Left ventricle myocardium inferior (tissue), 1 donor: ENCODE measurements at places on chromosomes 2 and 18. TPM values are rescaled to one million over a fixed set of nuclear protein-coding genes. Genes with fewer than 3 reads are reported as not detected.
A peak's percentile ranks its signal among the peaks of the same experiment; 100 is the strongest.

The LOXHD1 gene
- total RNA-seq, result 0.49 TPM

GRCh38 chr18:33839452-33840211 is 261.6 kb downstream of the ASXL3 start:
- H3K27ac ChIP-seq, result no peak overlapping the region
- no peaks in the 10 kb centered on the region for H3K36me3 ChIP-seq

The ELMOD3 gene
- 10.6 TPM for total RNA-seq

- H3K27ac ChIP-seq, result peak overlapping the region; percentile 93
- no peaks in the 10 kb centered on the region for H3K27me3 ChIP-seq
- peaks cover 19% of the 10 kb centered on the region for H3K36me3 ChIP-seq
- H3K4me1 ChIP-seq, result peaks cover 39% of the 10 kb centered on the region
- H3K4me3 ChIP-seq, result peak overlapping the region; percentile 78
Measured at GRCh38 chr2:102144128-102144527, 1.6 kb downstream of the IL1R1 start.

The SPHKAP gene
- total RNA-seq, result 100 TPM
